SHP77 treated with DMSO at 0.1 percent for 48 hours (cell line): ENCODE measurements at places on chromosomes 4 and X.

DNA sequence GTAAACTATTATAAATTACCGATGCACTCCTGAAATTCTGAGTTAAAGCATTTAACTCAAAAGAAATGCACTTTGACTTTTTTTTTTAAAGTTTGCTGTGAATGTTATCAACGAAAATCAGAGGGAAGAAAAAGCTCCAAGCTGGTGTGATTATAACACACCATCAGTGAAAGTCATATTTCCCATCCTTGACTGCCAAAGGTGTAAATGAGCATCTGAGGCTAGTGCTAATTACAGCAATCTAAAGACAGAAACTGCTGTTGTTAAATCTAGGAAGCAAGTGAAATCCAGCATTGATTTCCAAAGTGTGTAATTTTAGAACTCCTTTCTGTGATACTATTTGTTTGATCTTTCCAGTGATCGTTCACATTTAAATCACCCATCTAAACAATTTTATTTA, 1538.8 kb downstream of the TECRL start:
- no peak for DNase-seq

GRCh38 chrX:37816766-37817165, 30.6 kb downstream of the DYNLT3 start:
- DNase-seq, result no peak

- DNase-seq, result no peak
These were observed 68.3 kb upstream of the PGM2 start for GRCh38 chr4:37758226-37758625.

DNA sequence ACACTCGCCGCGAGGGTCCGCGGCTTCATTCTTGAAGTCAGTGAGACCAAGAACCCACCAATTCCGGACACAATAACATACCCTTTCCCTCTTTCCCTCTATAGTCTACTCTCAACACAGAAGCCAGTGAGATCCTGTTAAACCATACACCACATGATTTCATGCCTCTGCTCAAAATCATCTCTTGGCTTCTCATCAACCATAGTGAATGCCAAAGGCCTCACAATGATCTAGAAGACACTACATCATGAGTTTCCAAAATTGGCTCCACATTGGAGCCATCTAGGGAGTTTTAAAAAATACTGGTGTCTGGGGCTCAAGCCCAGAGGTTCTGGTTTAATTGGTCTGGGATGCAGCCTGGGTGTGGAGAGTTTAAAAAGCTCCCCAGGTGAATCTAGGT, 124.5 kb downstream of the EFNB1 start:
- no peak for DNase-seq

DNA sequence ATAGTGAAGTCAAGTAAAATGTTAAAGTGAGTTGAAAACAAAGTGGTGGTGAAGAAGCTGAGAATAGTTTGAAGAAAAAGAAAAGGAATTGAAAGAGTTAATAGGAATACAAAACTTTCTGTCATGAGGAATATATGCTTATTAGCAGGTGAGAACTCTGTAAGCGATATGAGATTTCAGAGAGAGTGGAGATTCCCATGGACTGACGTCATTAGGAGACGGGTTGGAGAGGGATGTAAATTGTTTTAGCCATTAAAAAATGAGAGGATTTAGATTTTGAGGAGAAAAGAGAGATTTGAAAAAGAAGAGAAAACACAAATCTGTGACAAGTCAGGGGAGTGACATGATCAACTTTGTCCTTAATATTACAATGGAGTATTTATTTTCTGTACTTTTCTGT, 11.7 kb downstream of the NDST4 start:
- no peak for DNase-seq

DNA sequence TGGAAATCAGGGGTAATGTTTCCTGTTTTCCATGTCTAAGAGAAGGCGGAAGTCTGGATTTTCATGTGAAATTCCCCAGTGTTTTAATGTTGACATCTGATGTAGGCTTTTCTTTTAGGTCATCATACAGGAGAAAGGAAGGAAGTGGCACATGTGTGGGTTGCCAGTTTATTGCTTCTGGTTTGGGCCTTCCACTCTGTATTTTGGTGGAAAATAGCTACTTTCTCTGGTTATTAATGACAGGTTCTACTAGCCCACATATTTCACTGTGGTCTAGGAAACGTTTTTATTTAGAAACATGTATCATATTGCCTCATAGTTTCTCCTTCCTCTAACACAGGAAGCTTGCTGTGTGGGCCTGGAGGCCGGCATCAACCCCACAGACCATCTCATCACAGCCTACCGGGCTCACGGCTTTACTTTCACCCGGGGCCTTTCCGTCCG, 7.2 kb downstream of the PDHA1 start:
- DNase-seq, result no peak
